ENCODE measurements at places on chromosomes 1 and 21. TPM values are rescaled to one million over a fixed set of nuclear protein-coding genes. Genes with fewer than 3 reads are reported as not detected.

DNA sequence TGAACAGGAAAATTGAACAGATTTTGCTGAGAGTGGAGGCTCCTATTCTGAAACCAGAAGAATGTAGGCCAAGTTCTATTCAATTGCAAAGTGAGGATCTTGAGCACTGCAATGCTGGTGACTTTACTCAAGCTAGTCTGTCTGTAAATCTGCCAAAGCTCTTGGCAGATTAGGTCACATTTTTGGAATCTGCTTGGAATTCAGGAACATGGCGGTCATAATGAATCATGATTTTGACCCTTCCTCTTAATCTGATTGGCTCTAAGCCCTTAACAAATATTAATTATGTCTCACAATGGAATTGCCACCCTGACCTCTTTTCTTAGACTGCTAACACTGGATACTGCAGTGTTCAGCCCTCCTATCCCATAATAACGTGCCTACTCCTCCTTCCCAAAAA, 7.2 kb upstream of the GNG12 start:
- DNase-seq: no peak

- no peak for DNase-seq
These were observed 532 bp upstream of the MANEAL start for GRCh38 chr1:37792943-37793686.

The FAM78B gene
- total RNA-seq: 1.2 TPM

The ZNF593OS gene
- not detected for total RNA-seq

The IFNAR2 gene
- total RNA-seq: 7.0 TPM

The HPDL gene
- total RNA-seq: 4.3 TPM

The CCDC185 gene
- not detected for total RNA-seq

The KRTAP24-1 gene
- not detected for total RNA-seq

Data from colonic mucosa (tissue), 4 donors.